ENCODE measurements at places on chromosomes 6 and 20.

DNA sequence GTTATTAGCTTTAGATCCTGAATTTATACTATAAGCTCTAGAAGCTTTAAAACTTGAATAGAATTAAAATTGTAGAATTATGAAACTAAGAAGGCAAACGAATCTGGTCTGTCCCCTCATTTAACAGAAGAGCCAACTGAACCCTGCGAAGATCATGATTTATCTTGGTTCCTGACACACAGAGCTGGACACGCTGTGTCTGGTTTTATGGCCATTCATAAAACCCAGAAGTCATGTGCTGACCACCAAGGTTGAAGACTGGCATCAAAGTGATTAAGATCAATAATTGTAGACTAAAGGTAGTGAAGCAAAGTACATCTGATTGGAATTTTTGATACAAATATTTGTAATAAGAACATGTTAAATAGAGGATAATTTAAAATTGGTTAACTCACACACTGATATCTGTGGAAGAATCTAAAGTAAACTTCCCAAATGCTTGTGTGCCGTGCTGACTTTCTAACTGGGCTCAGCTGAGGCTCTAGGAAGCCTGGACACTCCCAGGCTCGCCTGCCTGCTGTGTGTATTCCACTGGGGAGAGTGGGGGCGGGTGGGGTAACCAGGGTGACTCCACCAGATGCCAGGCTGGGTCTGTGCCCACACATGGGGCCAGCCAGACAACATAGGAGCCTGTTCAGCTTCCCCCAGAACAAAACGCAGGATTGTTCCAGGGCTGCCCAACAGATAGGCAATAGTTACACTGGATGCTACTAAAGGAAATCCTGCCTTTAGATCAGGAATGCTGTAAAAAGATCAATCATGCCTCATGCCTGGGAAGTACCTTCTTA, 42.1 kb upstream of the SLC22A3 start:
- no peak for DNase-seq

GRCh38 chr20:23147647-23147963, 61.5 kb upstream of the CD93 start:
- DNase-seq: no peak

DNA sequence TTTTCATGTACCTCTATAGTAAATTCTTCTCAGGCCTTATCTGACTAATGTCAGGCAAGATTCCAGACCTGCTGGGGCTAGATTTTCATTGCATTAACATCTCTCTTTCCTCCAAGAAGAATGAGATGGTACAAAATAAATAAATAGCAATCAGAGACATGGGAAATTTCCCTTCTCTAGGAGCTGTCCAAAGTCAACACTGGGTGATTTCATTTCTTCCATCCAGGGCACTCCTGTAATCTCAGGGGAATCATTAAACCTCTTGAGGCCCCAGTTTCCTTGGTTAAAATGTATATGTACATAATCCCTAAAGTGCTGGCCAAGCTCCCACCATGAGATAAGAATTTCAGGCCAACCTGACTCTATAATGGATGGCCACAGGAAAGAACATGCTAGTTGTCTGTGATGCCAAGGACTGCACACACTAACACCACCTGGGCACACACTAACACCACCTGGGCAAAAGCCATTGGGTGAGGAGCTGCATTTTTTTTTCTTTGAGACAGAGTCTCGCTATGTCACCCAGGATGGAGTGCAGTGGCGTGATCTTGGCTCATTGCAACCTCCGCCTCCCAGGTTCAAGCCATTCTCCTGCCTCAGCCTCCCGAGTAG, 912 bp downstream of the IL17F start:
- DNase-seq: no peak

DNA sequence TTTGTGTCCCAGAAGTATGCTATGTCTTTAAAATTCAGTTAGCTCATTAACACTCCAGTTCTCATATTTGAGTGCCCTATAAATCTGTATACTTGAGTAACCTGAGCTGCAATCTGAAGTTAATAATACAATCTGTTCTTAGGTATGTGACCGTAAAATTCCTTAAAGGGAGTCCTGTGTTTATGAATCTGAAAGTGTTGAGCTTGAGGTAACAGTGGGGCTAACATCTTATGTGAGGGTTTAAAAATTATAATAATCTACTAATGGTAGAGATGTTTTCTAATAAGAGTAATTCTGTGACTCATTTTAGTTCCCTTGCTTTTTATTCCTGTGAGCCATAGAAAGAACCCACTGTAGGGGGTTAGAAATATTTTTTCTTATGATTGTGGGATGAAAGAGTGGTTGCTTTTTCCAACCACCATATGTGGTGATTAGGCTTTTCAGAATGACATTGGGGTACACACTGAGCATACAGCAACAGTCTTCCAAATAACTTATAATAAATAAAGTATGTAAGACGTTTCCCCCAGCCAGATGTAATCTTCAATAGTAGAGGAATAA, 121.2 kb downstream of the BCKDHB start:
- no peak for DNase-seq

DNA sequence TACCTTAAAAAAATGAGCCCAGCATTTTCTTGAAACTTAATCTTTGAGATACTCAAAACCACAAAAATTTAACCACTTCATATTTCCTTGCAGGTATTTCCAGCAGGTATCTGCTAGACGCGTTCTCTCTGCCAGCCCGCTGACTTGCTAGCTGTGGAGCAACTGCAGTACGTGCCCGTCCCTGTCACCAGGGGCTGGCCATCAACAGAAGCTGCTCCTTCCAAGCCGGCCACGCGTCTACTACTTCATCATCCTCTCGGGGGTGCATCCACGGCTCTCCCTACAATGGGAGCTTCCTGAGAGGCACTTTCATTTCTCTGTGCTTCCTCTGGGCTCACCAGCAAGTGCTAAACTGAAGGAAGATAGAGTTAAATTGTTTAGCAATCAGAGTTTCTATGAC, 132.4 kb downstream of the DTNBP1 start:
- DNase-seq: no peak

GRCh38 chr6:17182961-17183360, 81.1 kb downstream of the STMND1 start:
- DNase-seq: no peak

DNA sequence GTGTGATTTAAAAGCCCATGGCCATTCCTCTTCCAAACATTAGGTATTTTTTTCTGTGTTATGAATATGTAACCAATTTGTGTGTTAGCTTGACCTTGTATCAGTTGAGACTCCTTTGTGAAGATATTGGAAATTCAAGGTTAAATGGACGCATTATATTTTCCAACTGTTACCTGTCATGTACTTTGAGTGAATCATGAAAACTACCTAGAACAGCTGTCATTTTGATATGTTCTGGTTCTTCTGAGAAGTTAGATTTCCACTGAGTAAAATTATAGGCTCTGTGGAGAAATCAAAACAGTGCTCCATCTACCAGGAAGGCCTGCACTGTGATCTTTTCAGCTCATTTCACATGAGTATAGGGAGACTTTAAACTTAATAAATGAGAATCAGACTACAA, 470.0 kb downstream of the NKAIN2 start:
- no peak for DNase-seq

GRCh38 chr20:38805502-38805957, at the start of gene PPP1R16B:
Gene PPP1R16B, plus strand, starts transcription at chr20:38805697. Its CDS starts 30,229 bp downstream, at chr20:38835926.
- DNase-seq: peak; percentile 78

- DNase-seq: no peak
These were observed at the start of gene LRRN4 for GRCh38 chr20:6053776-6054688. Gene LRRN4, minus strand, starts transcription at chr20:6054060. Its CDS starts 1,261 bp downstream, at chr20:6052799.

- DNase-seq: no peak
These were observed 26.5 kb downstream of the TM9SF4 start for GRCh38 chr20:32135983-32136515.

DNA sequence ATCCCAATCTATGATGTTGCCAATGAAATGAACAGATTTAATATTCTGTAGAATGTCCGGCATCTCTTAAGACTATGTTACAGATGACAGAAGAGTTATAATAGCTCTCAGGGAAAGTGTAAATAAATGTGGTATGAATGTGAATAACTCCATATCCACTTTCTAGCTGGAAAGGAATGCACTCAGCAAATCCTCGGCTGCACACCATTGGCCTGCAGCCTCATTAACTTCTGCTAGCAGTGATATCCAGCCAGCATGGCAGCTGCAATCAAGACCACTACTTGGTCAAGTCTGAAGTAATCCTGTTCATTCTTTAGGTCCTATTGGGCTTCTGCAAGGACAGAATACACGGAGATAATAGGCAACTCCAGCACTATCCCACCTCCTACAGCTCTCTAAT, 17.3 kb upstream of the MICA start:
- no peak for DNase-seq

- no peak for DNase-seq
These were observed 91.8 kb upstream of the LRFN2 start for GRCh38 chr6:40678941-40679340.

Measured in cardiac septum (tissue), 1 donor.